Stimulated activated memory B cell treated with anti-CD40 and anti-IgM and Interleukin-4, amounts not matched to agents 10 μg/mL and 1 μg/mL and 100 μg/mL, for 72 hours (primary cell): ENCODE measurements at places on chromosomes 7 and 10.
A peak's percentile ranks its signal among the peaks of the same experiment; 100 is the strongest.

- ATAC-seq: no peak
These were observed 602.7 kb upstream of the NRP1 start for GRCh38 chr10:33937036-33937730.

- no peak for ATAC-seq
These were observed 304.9 kb downstream of the IPMK start for GRCh38 chr10:57962839-57963238.

GRCh38 chr7:127870231-127870907, 160.9 kb downstream of the LRRC4 start:
- ATAC-seq: peak; percentile 56

DNA sequence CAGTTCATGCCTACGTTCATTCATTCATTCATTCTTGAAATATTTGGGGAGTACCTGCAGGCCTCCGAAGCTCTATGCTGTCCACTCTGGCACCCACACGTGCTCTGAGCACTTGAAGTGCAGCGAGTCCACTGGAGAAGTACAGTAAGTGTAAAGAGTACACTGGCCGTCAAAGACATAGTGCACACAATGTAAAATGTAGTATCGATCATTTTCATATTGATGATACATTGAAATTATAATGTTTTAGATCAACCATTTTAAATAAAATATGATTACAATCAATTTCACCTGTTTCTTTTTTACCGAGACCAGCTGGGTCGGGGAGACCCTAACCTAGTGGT, 37.0 kb upstream of the PURB start:
- ATAC-seq: peak; percentile 41

- no peak for ATAC-seq
These were observed 8.0 kb upstream of the SMARCD3 start for GRCh38 chr7:151256410-151257045.

GRCh38 chr7:24700521-24701260, 56.6 kb downstream of the GSDME start:
- no peak for ATAC-seq
